ENCODE measurements at places on chromosomes 11 and 22. TPM values are rescaled to one million over a fixed set of nuclear protein-coding genes. Genes with fewer than 3 reads are reported as not detected.
A peak's percentile ranks its signal among the peaks of the same experiment; 100 is the strongest.

Gene GGT1
- 30.0 TPM for total RNA-seq

DNA sequence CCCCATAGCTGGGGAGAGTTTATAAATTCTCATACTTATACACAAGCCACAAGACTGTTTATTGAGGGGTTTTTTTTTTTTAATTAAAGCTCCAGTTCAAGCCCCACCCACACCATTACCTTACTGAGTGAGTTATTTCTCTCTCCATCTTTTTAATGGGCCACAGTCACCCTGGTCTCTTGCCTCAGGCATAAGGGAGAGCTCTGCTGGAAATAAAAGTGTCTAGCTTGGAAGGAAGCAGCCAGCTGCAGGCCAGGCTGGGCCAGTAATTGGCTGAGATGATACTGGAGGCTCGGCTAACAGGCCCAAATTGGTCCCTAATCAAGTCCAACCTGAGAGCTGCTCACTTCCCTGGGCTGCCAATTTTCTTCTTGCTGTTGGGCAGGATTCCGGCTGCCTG, 174.1 kb downstream of the INSC start:
- DNase-seq, result no peak

GRCh38 chr11:95241681-95242081, 10.7 kb upstream of the SESN3 start:
- DNase-seq, result no peak

DNA sequence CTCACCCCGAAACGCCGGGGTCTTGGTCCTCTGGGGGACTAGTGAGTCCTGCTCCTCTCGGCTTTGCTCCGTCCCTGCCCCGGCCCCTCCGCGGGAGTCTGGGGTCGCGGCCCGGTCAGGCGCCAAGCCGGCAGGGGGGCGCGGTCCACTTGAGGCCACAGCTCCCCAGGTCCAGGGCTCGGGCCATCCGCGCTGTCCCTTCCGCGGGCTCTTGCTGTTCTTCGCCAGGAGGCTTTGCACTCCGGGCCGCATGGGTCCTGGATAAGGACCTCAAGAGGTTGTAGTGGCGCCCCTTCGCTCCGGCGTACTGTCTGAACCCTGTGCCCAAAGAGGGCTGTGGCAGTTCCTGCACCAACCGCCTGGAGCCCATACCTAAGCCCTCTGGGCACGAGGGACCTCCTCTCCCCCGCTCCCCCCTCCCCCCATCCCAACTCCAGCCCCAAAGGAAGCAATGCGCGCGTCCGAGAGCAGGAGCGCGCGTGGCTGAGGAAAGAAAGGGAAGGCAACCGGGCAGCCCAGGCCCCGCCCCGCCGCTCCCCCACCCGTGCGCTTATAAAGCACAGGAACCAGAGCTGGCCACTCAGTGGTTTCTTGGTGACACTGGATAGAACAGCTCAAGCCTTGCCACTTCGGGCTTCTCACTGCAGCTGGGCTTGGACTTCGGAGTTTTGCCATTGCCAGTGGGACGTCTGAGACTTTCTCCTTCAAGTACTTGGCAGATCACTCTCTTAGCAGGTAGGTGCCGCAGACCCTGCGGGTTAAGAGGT, at the start of gene ADM:
TSS of gene ADM (plus strand) at position 579 of the 767 bp plus-strand sequence. CDS start 628 bp downstream, outside the sequence.
- DNase-seq, result peak; percentile 83

DNA sequence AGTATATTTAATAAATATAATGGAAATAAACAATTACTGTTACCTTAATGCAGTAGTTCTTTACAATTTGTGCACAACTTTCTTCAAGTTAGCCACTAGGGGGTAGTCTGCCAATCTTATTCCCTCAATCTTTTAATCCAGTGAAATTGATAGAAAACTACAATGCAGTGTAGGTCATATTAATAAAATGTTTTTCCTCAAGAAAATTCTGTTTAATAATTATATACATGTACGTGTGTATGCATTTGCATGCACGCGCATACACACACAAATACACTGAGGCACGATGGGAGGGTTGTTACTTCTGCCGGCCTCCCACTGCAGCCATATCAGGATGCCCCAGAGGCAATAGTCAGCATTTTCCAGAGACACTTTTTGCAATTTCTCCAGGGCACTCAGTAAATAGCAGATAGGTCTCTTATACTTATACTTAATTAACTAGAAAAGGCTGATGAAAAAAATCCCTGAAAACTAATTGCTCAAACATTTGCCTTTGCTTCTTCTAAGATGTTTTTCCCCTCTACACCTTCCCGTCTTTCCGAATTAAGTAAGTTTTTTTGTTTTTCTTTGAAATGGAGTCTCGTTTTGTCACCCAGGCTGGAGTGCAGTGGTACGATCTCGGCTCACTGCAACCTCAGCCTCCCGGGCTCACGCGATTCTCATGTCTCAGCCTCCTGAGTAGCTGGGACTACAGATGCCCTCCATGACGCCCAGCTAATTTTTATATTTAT, 3.1 kb downstream of the GAB2 start:
- peak; percentile 52 for DNase-seq

DNA sequence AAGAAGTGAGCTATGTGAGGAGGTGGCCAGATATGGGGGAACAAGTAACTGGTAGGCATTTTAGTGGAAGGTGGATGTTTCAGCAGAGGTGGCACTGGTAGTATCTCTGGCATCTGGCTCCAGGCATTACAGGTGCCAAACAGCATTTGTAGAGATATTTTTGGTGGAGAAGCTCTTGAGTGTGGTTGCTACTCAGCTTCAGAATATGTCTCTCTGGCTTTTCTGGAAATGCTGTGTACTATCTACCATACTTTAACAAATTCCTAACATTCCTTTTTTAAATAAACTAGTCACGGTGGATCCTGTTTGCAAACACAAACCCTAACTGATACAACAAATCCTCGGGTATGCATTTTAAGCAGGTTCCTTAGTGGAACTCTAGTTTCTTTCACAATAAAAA, 128.0 kb downstream of the BARX2 start:
- no peak for DNase-seq

Gene SLC3A2
- total RNA-seq, result 207 TPM

GRCh38 chr22:27603800-27604144, 197.8 kb downstream of the MN1 start:
- no peak for DNase-seq

Gene ARHGEF17
- 9.8 TPM for total RNA-seq

Gene C11orf86
- total RNA-seq, result not detected

DNA sequence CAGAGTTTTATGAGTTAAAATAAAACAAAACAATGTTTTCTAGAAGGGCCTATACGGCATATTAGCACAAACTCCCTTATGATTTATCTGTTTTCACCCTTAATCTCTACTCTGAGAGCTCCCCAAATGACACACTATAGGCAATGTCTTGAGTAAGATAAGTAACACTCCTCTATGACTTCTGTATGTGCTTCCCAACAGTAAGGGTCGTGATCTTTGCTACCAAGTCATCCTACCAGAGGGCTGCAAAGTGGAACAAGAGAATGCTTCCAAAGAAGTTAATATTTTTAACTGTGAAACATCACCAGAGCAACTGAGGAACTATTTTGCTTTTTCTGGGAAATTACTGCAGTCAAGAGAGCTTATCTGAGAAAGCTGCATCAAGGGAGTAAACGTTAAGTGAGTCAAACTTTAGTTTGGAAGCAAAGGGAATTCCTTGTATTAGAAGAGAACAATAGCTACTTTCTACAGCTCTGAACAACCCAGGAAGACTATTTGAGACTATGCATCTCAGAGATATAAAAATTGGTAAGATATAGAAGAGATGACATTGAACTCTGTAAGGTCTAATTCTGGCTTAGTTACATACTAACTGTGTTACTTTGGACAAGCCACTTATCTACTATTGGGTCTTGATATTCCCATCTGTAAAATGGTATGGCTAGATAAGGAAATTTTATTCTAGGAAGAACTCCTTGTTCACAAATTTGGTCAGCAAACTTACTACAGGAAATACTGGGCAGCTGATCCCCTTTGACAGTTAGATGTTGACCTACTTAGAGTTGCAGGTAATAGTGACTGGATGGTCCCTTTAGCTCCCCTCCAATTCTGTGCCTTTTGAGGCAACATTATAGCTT, 43.7 kb upstream of the CCDC34 start:
- DNase-seq, result no peak

Gene KDELR3
- 24.4 TPM for total RNA-seq

GRCh38 chr11:15483205-15483604, 368.5 kb downstream of the INSC start:
- no peak for DNase-seq

Gene NLRP14
- total RNA-seq, result not detected

All from A172 (cell line).